Urinary bladder (tissue), 4 donors: ENCODE measurements at places on chromosomes 2 and 18. TPM values are rescaled to one million over a fixed set of nuclear protein-coding genes. Genes with fewer than 3 reads are reported as not detected.

Gene FSHR
- total RNA-seq, result 0.69 TPM

- no peak for DNase-seq
These were observed 694.5 kb downstream of the ADCYAP1 start for GRCh38 chr18:1599196-1599595.

- DNase-seq, result no peak
These were observed 82.6 kb downstream of the ASB1 start for GRCh38 chr2:238509151-238509835.

GRCh38 chr2:207935121-207935990 lies 90.0 kb downstream of the PLEKHM3 start:
- DNase-seq, result no peak

- no peak for DNase-seq
These were observed 15.5 kb downstream of the MAP3K20 start for GRCh38 chr2:173090973-173091660.

DNA sequence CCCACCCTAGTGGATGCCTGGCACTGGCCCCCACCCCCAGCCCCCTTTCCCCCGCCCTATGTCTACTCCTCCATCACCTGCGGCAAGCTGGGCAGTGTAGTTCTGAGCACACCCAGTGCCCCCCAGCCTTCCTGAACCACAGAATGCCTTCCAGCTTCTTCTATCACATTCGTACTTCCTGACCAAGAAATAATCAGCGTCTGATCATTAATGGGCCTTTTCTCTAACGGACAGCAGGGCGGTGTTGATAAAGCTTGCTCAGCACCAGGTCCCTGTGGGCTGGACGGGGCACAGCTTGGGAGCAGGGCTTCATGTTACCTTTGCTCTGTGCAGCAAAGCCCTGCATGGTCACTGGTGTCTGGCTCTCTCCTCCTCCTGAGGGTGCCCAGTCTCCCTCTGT lies 15.4 kb downstream of the UXS1 start:
- no peak for DNase-seq

GRCh38 chr2:230749111-230749510 lies 36.5 kb downstream of the CAB39 start:
- DNase-seq, result no peak

- no peak for DNase-seq
These were observed 114.6 kb upstream of the THUMPD2 start for GRCh38 chr2:39893616-39894015.

GRCh38 chr2:45793305-45793962 lies 142.0 kb downstream of the PRKCE start:
- DNase-seq, result no peak

GRCh38 chr2:72864500-72864899 lies 22.7 kb upstream of the SPR start:
- no peak for DNase-seq
